ENCODE measurements at places on chromosomes 4 and X.

DNA sequence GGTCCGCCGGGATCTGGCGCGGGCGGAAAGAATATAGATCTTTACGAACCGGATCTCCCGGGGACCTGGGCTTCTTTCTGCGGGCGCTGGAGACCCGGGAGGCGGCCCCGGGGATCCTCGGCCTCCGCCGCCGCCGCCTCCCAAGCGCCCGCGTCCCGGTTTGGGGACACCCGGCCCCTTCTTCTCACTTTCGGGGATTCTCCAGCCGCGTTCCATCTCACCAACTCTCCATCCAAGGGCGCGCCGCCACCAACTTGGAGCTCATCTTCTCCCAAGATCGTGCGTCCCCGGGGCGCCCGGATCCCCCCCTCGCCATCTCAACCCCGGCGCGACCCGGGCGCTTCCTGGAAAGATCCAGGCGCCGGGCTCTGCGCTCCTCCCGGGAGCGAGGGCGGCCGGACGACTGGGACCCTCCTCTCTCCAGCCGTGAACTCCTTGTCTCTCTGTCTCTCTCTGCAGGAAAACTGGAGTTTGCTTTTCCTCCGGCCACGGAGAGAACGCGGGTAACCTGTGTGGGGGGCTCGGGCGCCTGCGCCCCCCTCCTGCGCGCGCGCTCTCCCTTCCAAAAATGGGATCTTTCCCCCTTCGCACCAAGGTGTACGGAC is 482 bp upstream of the SHOX start:
- DNase-seq: no peak

GRCh38 chr4:139534287-139534950 is 21.6 kb downstream of the SETD7 start:
- DNase-seq: no peak

GRCh38 chrX:3699821-3700381 is 13.5 kb downstream of the PRKX start:
- DNase-seq: no peak

GRCh38 chrX:55480390-55481062 is 9.1 kb downstream of the USP51 start:
- no peak for DNase-seq

DNA sequence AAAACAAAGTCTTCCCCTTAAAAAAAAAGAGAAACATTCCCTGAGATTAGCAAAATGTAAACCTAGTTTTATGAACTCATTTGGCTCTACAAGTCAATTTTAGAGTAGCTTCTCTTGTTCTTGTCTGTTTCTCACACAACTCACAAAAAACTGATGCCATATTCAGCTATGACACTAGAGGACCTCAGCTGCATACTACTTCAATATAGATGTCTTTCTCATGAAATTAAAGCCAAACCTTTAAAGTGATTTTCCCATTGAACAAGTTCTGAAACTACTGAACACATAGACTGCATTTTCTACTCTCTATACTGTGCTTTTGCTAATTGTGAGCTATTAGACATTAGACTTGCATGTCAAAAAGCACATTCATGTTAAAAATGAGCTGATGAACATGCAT is 49.8 kb downstream of the TBCK start:
- peak; percentile 55 for DNase-seq

DNA sequence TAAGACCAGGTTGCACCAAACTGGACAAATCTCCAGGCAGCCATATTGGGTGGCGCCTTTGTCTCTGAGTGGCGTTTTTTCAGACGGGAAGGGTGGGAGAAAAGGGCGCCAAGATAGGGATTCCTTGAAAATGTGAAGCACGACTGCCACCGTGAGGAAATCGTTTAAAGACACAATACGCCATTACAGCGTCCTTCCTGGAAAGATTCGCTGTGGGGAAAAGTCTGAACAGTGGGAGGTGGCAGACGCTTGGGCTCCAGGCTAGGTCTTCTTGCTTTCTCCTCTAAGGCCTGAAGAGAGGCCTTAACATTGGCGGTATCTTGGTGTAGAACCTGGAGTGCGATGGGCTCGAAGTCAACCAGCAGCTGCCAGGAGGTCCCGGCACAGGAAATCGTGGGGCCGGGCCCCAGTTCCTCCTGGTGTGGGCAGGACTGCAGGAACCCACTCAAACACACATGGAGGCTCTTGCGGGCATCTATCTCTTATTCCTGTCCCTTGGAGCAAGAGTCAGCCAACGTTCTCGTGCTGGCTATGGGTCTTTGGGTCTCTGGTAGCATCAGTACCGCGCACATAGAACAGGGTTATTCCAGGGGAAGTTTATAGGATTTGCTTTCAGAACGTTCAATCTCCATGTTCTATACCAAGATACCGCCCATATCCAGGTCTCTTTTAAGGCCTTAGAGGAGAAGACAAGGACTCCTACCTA is 208.8 kb downstream of the OR13H1 start:
- DNase-seq: no peak

DNA sequence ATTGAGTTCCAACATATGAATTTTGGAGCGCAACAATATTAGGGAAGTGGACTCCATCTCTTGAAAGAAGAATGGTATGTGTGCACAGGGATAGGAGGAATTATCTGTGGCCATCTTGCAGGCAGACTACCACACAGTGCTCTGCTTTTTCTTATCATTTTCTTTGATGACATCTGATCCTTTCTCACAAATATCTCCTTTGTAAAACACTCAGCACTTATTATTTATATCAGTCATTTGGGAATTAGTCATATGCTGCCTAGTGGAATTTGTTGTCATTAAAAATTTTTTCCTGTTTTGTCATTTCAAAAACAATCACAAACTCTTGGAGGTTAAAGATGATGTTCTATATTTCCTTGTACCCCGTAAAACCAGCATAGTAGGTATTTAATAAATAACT is 444.3 kb upstream of the ATOH1 start:
- DNase-seq: no peak

GRCh38 chr4:17230727-17231126 is 281.2 kb downstream of the QDPR start:
- no peak for DNase-seq

GRCh38 chr4:41120297-41121217 is 93.8 kb downstream of the APBB2 start:
- DNase-seq: no peak

DNA sequence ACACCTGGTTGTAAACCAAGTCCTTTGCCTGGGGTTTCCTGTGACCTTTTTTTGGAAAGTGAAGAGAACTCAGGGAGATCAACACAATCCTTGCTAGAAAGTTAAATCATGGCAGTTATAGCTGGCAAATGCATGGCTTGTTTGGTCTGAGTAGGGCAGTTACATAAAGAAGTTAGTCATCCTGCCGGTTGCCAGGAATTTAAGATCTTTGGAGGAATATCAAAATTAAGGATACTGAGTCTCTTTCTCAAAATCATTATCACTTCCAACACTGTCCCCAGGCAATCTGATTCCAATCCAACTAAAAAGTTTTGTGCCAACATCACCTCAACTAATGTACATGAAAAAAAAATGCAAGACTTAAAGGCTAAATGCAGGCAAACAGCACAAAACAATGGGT is 40.3 kb downstream of the C4orf54 start:
- DNase-seq: no peak

GRCh38 chr4:180909279-180909678 is 1333.9 kb upstream of the TENM3 start:
- DNase-seq: no peak

DNA sequence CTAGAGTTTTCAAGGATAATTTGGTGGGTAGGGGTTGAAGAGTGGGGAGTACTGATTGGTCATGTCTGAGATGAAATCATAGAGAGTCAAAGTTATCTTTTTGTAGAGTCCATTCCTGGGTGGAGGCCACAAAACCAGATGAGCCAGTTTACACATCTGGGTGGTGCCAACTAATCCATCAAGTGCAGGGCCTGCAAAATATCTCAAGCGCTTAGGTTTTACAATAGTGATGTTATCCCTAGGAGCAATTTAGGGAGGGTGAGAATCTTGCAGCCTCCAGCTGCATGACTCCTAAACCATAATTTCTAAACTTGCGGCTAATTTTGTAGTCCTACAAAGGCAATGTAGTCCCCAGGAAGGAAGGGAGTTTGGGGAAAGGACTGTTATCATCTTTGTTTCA is 988.3 kb upstream of the LCORL start:
- no peak for DNase-seq

GRCh38 chr4:127868196-127868595 is 12.5 kb upstream of the PLK4 start:
- DNase-seq: no peak

GRCh38 chrX:23451266-23451665 is 116.6 kb downstream of the PTCHD1 start:
- no peak for DNase-seq

- no peak for DNase-seq
Measured at GRCh38 chrX:63784346-63784901, 590 bp downstream of the ARHGEF9 start.

GRCh38 chrX:17497193-17497592 is 122.2 kb downstream of the NHS start:
- DNase-seq: no peak

GRCh38 chr4:87240341-87240740 is 19.9 kb upstream of the KLHL8 start:
- DNase-seq: no peak

DNA sequence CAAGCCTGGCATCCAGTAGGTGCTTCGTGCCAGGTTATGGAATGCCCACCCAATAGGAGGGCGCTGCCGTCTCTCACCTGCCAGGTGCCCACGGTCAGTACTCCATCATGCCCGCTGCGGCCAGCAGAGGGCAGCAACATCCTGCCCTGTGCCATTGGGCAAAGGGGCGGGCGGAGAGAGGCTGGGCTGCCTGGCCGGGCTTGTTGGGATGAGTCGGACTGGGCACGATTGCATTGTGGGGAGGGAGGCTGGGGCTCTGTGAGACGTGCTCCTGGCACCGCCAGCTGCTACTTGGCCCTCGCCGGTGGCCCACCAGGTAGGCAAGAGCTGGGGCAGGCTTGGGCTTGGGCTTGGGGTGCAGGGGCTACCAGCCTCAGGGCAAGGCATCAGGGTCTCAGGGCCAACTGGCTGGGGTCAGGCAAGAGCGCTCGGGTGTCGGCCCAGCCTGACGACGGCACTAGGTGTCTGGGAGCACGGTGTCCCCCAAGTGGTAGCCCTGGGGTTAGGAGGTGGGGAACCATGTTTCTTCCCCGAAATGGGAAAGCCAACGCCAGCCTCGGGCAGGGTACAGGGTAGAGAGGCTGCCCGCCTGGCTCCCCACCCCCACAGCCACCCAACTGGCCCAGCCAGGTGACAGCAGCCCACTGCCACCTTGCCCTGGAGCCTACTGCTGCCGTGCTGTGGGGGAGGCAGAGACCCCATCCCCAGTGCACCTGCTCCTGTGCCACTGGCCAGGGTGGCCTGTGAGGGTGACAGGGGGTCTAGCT is at the start of gene PLXNB3:
PLXNB3 (plus strand) TSS at position 261 of the 767 bp plus-strand sequence. CDS start 1,287 bp downstream, outside the sequence.
- DNase-seq: peak; percentile 56

- no peak for DNase-seq
Measured at GRCh38 chr4:142351958-142352357, 494.1 kb downstream of the INPP4B start.

DNA sequence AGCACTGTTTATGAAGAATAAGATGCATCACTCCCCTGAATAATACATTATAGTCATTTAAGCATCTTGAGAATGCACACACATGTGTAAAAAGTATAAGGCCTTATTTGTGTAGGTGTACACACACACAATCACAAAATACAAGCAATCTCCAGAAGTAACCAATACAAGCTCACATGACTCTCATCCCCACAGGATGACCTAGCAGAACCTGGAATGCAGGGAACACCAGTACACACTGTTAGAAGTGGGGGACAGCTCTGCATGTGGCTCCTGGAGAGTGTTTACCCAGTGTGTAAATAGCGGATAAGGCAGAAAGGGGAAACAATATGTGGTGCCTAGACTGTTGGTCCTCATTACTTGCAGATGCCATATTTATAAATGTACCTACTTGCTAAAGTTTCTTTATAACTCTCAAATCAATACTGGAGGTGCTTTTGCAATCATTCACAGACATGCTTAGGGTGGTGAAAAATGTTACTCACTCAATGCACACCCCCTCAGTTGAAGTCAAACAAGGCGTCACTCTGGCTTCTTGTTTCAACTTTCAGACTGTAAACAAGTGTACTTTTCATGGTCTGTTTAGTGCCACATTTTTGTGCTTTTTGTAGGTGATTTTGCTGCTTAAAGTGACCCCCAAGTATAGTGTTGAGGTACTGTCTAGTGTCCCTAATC is 73.1 kb downstream of the MAGEB17 start:
- DNase-seq: no peak

- DNase-seq: no peak
Measured at GRCh38 chr4:77209936-77210335, 52.9 kb downstream of the CCNG2 start.

- no peak for DNase-seq
Measured at GRCh38 chr4:48546336-48546735, 56.3 kb downstream of the ZAR1 start.

- DNase-seq: peak; percentile 76
Measured at GRCh38 chrX:11757719-11758399, at the start of gene MSL3. Gene MSL3 (plus strand): TSS chrX:11758237. CDS start chrX:11758264, 27 bp downstream.

- DNase-seq: no peak
Measured at GRCh38 chr4:103645991-103646390, 73.8 kb downstream of the TACR3 start.

GRCh38 chr4:23458054-23458453 is 431.8 kb downstream of the PPARGC1A start:
- no peak for DNase-seq

DNA sequence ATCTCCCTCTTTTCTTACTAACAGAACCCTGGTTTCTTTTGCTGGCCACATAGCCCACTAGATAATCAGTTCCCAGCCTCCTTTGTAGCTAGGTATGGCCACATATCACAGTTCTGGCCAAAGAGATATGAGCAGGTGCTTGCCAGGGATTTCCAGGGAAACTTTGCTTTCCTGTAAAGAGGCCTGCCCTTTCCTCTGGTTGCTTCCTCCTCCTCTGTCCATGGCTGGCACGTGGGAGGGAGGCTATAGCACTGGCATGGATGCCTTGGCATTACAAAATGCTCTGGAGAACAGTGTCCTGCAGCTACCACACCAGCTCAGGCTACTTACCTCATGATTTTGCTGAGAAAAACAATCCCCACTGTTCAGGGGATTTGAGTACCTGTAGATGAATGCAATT is 27.5 kb downstream of the RAB33B start:
- DNase-seq: no peak

GRCh38 chr4:131540256-131540655 is 1608.8 kb upstream of the PCDH10 start:
- no peak for DNase-seq

- no peak for DNase-seq
Measured at GRCh38 chr4:20386906-20387305, 135.2 kb downstream of the SLIT2 start.

Data from T-helper 2 cell (primary cell).